ENCODE measurements at places on chromosomes 6 and 20. TPM values are rescaled to one million over a fixed set of nuclear protein-coding genes. Genes with fewer than 3 reads are reported as not detected.

- H3K4me1 ChIP-seq, result no peaks in the 10 kb centered on the region
- no peak for DNase-seq
- no peak overlapping the region for H3K4me3 ChIP-seq
- peaks cover 15% of the 10 kb centered on the region for H3K36me3 ChIP-seq
- no peaks in the 10 kb centered on the region for H3K27me3 ChIP-seq
Measured at GRCh38 chr6:158142789-158143188, 25.3 kb downstream of the SERAC1 start.

DNA sequence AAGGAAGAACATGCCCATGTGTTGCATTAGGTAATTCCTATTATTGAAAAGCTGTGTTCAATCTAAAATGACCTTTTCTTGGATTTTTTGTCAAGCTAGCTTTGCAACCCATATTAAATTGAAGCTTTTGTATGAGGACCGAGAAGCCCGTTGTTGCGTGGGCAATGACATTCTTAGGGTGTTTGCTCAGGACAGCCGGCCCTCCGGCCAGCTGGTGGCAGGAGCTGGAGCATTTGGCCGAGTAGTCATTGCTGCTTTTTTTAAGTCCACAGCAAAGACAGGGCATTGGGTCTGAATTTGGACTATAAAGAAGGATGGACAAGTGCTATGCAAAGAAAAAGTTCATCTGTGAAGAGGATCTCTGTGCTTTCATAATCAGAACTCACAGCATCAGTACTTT is 365.8 kb downstream of the SAMD5 start:
- no peaks in the 10 kb centered on the region for H3K36me3 ChIP-seq
- H3K4me1 ChIP-seq, result no peaks in the 10 kb centered on the region
- DNase-seq, result no peak
- no peak overlapping the region for H3K4me3 ChIP-seq
- no peaks in the 10 kb centered on the region for H3K27me3 ChIP-seq
- no peak overlapping the region for H3K27ac ChIP-seq

- H3K4me1 ChIP-seq, result peaks cover 23% of the 10 kb centered on the region
- DNase-seq, result peak; percentile 25
- no peak overlapping the region for H3K27ac ChIP-seq
- H3K4me3 ChIP-seq, result no peak overlapping the region
- peaks cover 25% of the 10 kb centered on the region for H3K27me3 ChIP-seq
- H3K36me3 ChIP-seq, result no peaks in the 10 kb centered on the region
Measured at GRCh38 chr20:1809131-1809572, 86.1 kb upstream of the SIRPA start.

The ZNF343 gene
- total RNA-seq, result 5.7 TPM

- no peak overlapping the region for H3K27ac ChIP-seq
- no peaks in the 10 kb centered on the region for H3K27me3 ChIP-seq
- H3K4me1 ChIP-seq, result peaks cover 6% of the 10 kb centered on the region
- H3K4me3 ChIP-seq, result no peak overlapping the region
- no peak for DNase-seq
- no peaks in the 10 kb centered on the region for H3K36me3 ChIP-seq
Measured at GRCh38 chr6:157514659-157515496, 133.9 kb downstream of the ZDHHC14 start.

DNA sequence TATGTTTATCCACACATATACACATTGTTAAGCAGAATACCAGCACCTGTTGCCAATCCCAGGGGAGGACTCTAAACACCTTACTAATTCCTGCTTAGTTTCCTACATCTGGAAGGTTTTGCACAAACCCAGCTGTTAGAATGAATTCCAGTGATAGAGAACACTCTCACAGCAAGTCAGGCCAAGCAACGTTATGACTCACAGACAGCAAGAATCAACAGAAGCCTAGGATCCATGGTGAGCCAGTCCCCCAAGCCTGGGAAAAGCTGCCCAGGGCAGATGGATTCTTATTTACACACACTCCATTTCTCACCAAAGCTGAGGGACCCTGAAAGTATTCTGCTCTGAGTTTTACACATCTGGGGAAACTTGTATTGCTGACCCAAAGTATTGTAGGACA is 291.7 kb downstream of the SLC35F1 start:
- no peak overlapping the region for H3K4me3 ChIP-seq
- no peaks in the 10 kb centered on the region for H3K4me1 ChIP-seq
- H3K27ac ChIP-seq, result no peak overlapping the region
- H3K27me3 ChIP-seq, result peaks cover 2% of the 10 kb centered on the region
- DNase-seq, result no peak

- no peak for DNase-seq
- no peak within 1 kb of the TSS for H3K4me3 ChIP-seq
- H3K4me1 ChIP-seq, result no peaks in the 10 kb centered on the region
- peaks cover 4% of the 10 kb centered on the region for H3K27me3 ChIP-seq
- no peak within 1 kb of the TSS for H3K27ac ChIP-seq
Measured at GRCh38 chr20:13990465-13990864, at the start of gene SEL1L2. SEL1L2 (minus strand) TSS chr20:13990614; CDS start chr20:13990534, 80 bp downstream.

The CD24 gene
- 0.30 TPM for total RNA-seq

DNA sequence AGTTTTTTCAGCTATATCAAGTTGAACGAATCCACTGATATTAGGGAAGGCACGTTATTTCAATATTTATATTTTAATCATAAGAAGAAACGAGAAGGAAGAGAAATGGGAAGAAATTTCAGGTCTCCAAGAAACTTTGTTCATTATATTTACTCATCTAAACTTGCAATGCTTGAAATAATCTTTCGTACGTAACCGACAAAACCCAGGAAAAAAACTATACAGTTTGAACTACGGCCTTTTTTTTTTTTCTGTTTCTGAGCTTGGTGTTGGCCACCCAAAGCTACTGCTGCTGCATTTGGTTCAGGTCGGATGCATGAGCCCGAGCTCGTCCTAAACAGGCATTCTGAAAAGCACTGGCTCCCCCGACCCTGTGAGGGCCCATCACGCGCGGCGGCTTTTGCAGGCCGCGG is 548 bp downstream of the PERP start:
- H3K27me3 ChIP-seq, result peaks cover 35% of the 10 kb centered on the region
- H3K36me3 ChIP-seq, result no peaks in the 10 kb centered on the region
- peak overlapping the region; percentile 83 for H3K4me3 ChIP-seq
- no peak for DNase-seq
- no peak overlapping the region for H3K27ac ChIP-seq

DNA sequence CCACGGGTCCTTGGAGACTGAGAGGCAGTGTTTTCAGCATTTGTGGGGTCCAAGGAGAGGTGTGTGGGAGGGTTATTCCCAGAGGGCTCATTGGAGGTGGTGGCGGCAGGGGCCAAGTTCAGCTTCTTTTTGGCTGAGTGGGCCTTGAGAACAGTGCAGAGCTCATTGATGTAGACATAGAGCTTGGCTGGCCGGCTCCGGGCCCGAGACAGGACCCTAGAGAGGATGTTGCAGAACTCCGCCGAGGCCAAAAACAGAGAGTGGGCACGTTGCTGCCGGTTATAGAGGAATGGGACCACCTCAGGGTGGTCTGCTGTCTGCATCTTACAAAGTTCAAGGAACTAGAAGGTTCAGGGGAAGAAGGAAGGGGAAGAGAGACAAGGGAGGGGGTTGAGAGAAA is 3.7 kb upstream of the ZBTB22 start:
- peak overlapping the region; percentile 98 for H3K27ac ChIP-seq
- peak overlapping the region; percentile 70 for H3K4me3 ChIP-seq
- peaks cover 63% of the 10 kb centered on the region for H3K4me1 ChIP-seq
- DNase-seq, result no peak
- H3K27me3 ChIP-seq, result no peaks in the 10 kb centered on the region
- peaks cover 27% of the 10 kb centered on the region for H3K36me3 ChIP-seq

The CRISP2 gene
- not detected for total RNA-seq

GRCh38 chr20:61385296-61385695 is 133.2 kb downstream of the CDH4 start:
- H3K36me3 ChIP-seq, result no peaks in the 10 kb centered on the region
- H3K27me3 ChIP-seq, result peaks cover 18% of the 10 kb centered on the region

The IER3 gene
- total RNA-seq, result 34.0 TPM

DNA sequence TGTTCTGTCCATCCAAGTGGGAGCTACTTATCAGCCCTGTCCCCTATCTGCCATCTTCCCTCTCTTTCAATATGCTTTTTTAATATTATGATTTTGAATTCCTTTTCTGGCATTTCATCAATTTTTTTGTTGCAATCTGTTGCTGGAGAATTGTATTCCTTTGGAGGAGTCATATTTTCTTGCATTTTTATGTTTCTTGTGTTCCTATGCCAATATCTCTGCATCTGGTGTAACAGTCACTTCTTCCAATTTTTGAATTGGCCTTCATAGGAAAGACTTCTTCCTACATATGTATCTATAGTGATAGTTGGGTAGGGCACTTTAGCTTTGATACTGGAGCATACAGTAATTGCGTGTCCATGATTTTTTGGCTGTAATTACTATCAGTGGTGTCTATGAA is 70.1 kb downstream of the ZC2HC1B start:
- no peaks in the 10 kb centered on the region for H3K4me1 ChIP-seq
- no peak for DNase-seq

- no peak for DNase-seq
- H3K4me1 ChIP-seq, result no peaks in the 10 kb centered on the region
- peaks cover 4% of the 10 kb centered on the region for H3K27me3 ChIP-seq
- H3K4me3 ChIP-seq, result no peak overlapping the region
- no peak overlapping the region for H3K27ac ChIP-seq
- H3K36me3 ChIP-seq, result no peaks in the 10 kb centered on the region
Measured at GRCh38 chr20:9989066-9989724, 45.6 kb upstream of the ANKEF1 start.

The COL11A2 gene
- 1.4 TPM for total RNA-seq

The KHDRBS2 gene
- not detected for total RNA-seq

The ZNF217 gene
- total RNA-seq, result 37.2 TPM

The MATN4 gene
- total RNA-seq, result 1.0 TPM

DNA sequence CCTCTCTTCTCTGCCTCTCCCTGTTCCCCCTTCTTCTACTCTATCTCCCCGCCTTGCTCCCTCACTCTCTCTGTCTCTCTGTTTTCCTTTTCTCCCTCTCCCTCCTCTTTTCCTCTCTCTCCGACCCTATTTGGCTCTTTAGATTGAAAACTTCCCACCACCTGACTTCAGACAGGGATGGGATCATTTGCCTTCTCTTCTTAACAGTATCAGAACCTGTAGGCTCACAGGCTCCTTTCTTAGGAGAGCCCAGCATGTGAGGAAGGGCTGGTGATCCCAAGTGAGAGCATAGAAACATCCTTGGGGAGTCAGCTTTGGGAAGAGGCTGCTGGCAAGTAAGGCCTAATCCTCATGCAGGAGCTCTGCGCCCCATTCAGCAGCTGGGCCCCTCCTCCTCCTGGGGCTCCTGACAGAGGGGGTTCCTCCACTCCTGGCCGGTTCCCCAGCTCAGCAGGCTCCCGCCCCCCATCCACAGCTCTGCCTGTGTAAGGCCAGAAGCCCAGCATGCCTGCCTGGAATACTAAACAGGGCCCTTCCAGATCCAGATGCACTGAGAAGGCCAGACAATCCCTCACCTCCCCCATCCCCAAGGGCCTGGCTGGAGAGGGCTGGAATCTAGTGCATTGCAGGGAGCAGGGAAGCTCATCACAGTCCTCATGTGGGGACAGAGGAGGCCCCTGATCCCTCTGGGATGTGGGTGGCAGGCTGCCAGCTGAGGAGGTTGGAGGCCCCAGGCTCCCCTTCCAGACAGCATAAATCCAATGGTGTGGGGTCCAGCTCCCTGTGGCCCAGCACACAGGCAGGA is 93.4 kb downstream of the PTPRT start:
- no peak overlapping the region for H3K4me3 ChIP-seq
- DNase-seq, result no peak

DNA sequence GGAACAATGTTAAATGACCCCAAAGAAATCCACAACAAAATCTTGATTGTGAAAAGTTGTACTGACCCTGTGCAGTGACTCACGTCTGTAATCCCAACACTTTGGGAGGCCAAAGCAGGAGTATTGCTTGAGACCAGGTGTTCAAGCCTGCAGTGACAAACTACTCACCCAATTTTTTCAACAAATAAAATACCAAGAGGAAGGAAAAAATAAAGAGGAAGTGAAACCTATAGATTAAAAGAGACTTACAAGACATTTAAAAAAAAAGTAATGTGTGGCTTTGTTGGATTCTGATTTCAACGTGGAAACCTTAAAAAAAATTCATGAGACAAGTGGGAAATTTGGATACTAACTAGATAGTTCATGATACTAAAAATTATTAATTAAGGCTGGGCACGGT is 31.9 kb downstream of the GINS1 start:
- H3K4me3 ChIP-seq, result no peak overlapping the region
- no peaks in the 10 kb centered on the region for H3K4me1 ChIP-seq
- H3K27me3 ChIP-seq, result no peaks in the 10 kb centered on the region
- DNase-seq, result no peak

DNA sequence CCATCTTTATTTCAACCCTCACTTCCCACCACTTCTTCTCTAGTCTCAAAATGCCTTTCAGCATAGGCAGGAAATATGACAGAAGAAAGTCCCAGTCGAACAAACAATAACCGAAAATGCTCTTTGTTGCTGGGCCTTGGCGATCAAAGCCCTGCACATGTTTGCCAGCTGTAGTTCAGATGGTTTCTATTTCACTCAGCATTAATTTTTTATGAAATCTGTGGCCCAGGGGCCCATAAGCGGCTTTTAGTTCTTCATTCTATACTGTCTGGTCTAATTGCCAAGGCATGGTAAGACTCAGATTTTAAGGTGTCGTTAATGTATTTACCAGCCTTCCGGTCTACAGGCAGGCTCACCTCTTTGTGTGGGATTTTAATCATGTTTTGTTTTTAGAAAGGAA is 10.9 kb upstream of the F13A1 start:
- peaks cover 4% of the 10 kb centered on the region for H3K27me3 ChIP-seq
- peaks cover 3% of the 10 kb centered on the region for H3K4me1 ChIP-seq
- no peak overlapping the region for H3K4me3 ChIP-seq

DNA sequence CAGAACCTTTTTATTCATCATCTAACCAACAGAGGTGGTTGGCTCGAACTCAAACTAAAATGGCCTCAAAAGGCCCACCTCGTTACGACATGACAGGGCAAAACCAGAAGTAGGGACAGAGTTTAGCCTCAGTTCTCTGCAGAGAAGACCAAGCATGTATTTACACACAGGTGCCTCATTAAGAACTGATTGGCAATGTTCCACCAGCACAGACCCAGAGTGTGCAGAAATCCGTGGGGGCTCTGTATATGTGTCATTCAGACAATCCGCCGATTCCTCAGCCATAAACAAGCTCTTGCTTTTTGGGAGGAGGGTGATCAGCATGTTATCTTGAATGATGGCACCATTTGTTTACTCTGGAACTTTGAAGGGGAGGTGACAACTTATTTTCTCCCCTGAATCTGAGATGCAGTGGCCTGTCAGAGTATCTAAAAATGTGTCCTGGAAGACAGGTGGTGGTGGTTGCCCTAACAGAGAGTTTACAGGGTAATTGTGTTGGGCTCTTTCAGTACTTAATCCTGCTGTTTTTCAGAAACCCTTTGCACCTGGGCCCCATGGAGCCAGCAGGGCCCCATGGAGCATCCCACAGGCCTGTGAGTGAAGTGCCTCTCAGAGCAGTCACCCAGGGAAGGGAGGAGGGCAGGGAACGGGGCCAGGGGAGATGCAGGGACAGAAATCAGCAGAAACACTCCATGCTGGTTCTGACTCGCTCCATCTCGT is 29.1 kb upstream of the C20orf203 start:
- DNase-seq, result no peak
- peaks cover 15% of the 10 kb centered on the region for H3K36me3 ChIP-seq
- H3K4me1 ChIP-seq, result peaks cover 2% of the 10 kb centered on the region

GRCh38 chr20:3276680-3277015 is 37.7 kb upstream of the SLC4A11 start:
- H3K36me3 ChIP-seq, result no peaks in the 10 kb centered on the region
- H3K27me3 ChIP-seq, result no peaks in the 10 kb centered on the region
- no peak overlapping the region for H3K27ac ChIP-seq
- no peaks in the 10 kb centered on the region for H3K4me1 ChIP-seq

The VSTM2L gene
- total RNA-seq, result not detected

The PGC gene
- not detected for total RNA-seq
